ENCODE measurements at places on chromosomes 6 and 20.

DNA sequence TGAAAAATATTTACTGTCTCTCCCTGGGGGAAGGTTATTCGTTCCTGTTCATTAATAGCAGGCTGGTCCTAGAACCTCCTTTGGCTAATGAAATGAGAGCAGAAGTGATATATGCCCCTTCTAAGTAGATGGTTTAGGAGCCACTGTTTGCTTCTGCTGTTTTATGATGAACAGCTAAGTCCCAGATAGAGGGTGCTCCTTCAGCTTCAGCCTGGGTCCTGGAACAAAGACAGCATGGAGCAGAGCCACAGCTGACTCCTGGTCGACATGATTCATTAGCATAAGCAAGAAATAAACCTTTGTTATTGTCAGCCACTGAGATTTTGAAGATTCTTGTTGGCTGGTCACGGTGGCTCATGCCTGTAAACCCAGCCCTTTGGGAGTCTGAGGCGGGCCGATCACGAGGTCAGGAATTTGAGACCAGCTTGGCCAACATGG lies 47.8 kb upstream of the ARMC2 start:
- no peak for DNase-seq

- DNase-seq: no peak
Observed at GRCh38 chr20:1015181-1015580, 13.1 kb upstream of the RSPO4 start.

GRCh38 chr6:159249752-159250151 lies 80.6 kb downstream of the FNDC1 start:
- DNase-seq: no peak

DNA sequence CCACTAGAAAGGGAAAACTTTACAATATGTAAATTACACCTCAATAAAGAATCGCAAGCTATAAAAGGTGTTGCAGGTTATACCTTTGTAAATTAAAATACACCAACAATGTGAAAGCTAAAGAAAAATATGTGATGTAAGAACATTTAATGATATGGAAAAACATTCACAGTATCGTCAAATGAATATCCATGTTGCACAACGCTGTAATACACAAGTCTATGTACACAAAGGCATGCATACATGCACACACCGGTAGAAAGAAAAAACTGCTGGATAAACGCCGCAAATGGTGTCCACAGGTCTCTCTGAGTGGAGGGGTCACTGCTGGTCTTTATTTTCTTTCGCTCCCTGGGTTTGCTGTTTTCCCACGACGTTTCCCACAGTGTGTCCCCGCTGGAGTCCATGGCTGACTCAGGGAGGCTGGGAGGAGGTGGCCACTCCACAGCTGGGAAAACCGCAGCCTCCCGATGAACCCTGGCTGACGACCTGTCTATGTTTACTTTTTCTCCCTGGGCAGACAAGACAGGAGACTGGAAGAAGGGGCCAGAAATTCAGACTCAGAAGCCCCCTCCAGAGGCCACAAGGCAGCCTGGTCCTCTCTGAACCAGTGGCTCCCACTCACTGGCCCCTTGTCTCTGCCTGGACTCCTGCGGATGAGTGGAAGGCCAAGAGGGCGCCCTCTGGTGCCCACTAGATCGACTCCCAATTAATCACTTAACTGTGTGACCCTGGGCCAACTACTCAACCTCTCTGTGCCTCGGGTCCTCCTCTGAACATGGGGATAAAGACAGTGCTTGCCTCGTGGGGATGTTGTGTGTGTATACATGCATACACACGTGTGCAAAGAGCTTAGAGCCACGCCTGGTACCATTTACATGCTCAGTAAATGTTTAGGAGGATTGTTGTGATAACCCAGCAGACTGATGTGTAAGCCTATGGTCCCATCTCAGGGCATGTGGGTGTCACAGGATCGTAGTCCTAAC lies 12.8 kb upstream of the BPI start:
- no peak for DNase-seq

GRCh38 chr6:53239526-53239925 lies 90.9 kb upstream of the GCM1 start:
- DNase-seq: no peak

DNA sequence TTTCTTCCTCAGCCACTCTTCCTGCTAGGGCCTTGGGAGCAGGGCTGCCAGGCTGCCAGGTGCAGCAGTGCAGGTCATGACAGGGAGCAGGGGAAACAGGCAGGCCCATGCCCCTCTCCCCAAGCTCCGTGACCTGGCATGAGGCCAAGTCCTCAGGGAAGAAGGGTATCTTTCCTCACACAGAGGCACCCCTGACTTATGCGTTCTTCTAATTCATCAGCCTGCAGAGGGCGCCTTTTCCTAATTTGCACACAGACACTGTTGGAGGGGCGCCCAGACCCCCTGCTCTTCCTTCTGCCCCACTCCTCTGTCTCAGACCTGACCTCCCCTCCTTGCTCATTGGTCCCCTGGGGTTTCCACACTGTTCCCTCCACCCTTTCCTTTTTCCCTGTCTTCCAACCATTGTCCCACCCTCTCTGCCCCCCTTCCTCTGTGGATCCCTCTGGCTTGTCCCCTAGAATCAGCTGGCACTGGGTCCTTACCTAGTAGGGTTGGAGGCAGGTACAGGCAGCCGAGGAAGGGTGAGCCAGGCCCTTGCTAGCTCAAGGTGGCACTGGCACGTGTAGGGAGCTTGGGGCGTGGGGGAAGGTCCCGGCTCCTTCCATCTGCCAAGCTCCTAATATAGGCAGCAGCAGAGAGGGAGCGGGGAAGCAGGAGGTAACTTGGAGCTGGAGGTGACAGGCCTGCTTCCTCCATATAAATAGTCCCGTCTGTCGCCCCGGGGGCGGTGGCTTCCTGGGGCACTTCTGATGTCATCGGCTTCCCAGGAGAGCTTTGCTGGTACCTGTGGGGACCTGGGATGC lies 154.9 kb upstream of the MLN start:
- no peak for DNase-seq

GRCh38 chr20:8981482-8981881 lies 87.4 kb upstream of the PLCB4 start:
- no peak for DNase-seq

- no peak for DNase-seq
Observed at GRCh38 chr20:57658447-57658832, 38.2 kb upstream of the ZBP1 start.

DNA sequence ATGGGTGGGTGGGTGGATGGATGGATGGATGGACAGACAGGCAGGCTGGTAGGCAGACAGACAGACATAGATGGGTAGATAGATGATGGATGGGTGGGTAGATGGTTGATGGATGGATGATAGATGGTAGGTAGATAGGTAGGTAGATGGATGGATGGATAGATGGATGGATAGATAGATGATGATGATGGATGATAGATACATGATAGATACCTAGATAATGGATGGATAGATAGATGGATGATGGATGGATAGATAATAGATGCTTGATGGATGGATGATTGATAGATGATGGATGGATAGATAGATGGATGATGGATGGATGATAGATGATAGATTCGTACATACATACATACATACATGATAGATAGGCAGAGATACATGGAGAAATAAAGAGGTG lies 368.1 kb downstream of the CDH4 start:
- DNase-seq: no peak

GRCh38 chr6:33861722-33862121 lies 57.9 kb upstream of the MLN start:
- no peak for DNase-seq

GRCh38 chr6:169905041-169905807 lies 153.8 kb downstream of the ERMARD start:
- no peak for DNase-seq

DNA sequence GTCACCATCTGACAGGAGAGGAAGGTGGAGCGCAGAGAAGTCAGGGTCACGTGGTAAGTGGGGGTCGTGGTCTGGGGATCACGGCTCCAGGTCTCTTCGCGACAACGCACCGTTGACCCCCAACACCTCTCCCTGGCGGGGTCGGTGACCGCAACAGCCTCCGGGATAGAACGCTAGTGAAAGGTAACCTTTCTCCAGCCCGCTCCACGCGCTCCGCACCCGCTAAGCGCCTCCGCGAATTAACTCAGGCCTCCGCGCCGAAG lies 600 bp upstream of the SYNJ2 start:
- no peak for DNase-seq

- DNase-seq: no peak
Observed at GRCh38 chr6:109339906-109340678, 42.2 kb downstream of the CD164 start.

DNA sequence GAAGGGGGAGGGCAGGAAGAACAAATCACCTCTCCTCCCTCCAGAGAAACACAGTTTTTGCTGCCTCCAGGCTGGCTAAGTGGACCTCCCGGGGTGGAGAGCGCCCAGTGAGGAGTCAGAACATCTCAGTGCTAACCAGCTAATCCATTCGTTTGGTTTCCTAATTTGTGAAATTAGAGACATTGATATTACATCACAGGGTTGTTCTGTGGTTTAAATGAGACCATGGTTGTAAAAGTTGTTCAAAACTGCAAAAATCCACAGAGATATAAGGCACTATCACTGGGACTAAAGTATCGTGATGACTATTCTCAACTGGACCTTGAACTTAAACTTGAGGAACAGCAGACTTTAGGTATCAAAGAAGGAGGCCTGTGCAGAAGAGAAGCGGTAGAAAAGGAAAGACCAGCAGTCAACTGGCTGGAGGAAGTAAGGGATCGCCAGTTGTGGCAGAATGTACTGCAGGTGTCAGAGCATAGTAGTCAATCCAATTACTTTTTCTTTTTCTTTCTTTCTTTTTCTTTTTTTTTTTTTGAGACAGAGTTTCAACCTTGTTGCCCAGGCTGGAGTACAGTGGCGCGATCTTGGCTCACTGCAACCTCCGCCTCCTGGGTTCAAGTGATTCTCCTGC lies 33.9 kb downstream of the RIPOR2 start:
- DNase-seq: no peak

DNA sequence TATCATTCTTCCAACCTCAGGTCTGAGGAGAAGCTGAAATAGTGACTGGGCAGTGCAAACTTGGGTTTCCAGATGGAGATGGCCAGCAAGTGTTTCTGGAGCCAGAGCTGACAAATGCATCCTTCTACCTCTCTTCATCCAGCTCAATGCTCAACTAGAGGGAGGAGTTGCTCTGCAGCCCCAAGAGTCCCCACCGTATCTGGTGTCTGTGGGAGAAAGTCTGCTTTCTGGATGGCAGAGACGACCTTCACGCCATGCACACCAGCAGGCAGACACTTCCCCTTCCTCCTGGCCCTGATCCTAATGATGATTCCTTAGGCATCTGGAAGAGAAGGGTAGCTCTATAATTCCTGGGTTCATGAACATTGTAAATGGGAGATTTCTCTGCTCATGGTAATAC lies 127.4 kb upstream of the SPACA1 start:
- no peak for DNase-seq

DNA sequence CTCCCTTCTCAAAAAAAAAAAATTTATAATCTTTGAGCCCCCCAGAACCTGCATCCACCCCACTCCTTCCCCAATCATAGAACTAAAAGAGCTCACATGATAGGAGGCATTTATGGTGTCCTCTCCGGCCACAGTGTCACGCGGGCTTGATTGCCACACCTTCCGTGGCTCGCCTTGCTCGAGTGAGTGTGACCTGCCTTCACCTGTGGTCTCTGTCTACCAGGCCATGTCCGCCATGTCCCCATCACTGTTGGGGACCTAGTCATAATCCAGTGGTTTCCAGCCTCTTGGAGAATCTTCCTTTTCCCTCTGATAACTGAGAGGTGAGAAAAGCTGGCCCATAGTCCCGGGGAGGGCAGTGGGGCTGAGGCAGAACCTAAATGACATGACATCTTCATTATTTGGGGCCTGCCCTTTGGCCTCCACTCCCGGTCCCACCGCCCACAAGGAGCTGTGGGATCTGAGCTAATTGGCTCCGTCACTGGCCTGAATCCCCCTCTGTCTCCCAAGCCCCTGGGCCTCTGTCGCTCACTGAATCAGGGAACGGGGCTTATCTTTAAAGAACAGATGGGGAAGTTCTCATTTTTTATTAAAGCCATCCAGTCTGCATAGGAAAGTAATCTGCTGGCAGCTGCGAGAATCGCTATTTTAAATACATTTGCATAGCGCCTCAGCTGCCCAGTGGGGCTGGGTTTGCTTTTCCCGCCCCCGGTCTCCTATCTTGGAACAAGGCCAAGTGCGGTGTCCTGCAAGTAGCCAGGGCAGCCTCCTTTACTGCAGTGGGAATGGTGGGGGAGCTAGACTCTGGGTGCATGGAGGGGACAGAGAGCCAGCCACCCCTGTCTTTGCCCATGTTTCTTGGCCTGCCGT lies 197.6 kb upstream of the PMEPA1 start:
- no peak for DNase-seq

GRCh38 chr6:13689511-13690256 lies 22.0 kb downstream of the RANBP9 start:
- no peak for DNase-seq

GRCh38 chr6:165726965-165727381 lies 63.9 kb upstream of the PDE10A start:
- no peak for DNase-seq

DNA sequence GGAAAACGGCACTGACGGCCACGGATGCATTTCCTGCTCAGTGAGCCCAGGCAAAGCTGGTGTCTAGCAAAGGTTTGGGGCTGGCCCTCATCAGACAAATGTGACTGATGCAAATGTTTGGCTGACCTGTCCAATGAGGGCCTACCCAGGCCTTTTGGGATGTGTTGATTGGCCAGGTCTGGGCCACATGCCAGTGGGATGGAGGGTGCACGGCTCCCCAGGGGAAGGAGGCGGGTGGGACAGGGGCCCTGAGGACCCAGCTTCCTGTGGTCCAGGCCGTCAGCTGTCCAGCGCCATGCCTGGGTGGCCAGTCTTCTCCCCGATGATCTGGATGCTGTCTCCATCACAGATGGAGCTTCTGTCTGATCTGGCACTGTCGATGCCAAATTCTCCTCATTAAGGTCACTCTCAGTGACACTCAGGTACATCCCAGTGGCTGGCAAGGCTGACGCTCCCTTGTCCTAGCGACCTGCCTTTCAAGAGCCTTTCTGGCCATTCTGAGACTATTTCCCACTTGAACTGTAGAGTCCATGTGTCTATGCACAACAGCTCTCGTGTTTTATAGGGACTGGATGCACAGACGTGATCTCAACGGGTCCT lies 43.0 kb downstream of the NTSR1 start:
- no peak for DNase-seq

DNA sequence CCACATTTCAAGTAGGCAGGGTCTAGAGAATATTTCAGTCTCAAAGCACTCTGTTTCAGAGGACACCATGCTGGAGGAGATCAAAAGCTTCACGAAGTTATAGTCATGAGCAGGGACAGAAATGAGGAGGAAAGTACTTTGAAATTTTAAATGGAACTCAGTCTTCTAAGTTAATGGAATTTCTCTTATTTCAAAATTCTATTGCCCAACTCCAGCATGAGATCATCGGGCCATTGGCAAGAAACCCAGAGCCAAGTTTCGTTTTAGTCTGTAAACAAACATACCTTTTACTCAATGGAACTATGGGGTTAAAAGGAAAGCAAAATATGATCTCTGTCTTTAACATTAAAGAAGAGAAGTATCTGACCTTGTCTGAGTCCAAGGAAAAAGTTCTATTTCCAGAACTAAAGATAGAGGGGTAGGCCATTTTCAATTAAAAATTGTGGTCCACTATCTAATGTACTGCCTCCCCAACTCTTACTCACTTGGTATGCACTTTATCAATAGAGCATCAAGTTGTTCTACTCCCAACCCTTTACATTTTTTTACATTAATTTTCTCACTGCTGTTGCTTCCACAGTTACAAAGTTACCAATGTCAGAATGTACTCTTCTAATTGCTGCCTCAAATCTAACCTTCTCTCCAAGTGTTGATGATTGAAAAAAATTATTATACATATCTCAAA lies 235.3 kb upstream of the NRSN1 start:
- DNase-seq: no peak

Measured in activated T-helper 1 cell treated with Interleukin-2 at 50 U/mL for 16 hours (primary cell).